ENCODE measurements at places on chromosomes 12 and 14. TPM values are rescaled to one million over a fixed set of nuclear protein-coding genes. Genes with fewer than 3 reads are reported as not detected.

- no peak for DNase-seq
Observed at GRCh38 chr12:98372340-98373024, 142.9 kb upstream of the TMPO start.

ADCK1 gene
- polyA plus RNA-seq = 4.8 TPM

DNA sequence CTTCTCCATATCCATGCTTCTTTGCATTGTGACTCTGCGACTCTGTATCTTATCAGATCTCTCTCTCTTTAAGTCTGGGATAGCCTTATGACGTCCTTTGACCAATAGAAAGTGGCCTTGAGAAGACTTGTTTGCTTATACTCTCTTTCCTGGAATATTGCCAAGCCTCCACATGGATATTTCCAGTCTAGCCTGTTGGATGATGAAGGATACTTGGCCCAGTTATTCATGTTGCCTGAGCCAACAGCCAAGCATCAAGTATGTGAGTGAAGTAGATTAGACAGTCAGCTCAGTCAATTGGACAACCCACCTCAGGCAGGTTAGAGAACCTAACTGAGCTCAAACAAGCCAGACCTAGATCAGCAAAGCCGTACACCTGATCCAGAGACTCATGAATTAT lies 864.2 kb upstream of the MGAT4C start:
- no peak for DNase-seq

DNA sequence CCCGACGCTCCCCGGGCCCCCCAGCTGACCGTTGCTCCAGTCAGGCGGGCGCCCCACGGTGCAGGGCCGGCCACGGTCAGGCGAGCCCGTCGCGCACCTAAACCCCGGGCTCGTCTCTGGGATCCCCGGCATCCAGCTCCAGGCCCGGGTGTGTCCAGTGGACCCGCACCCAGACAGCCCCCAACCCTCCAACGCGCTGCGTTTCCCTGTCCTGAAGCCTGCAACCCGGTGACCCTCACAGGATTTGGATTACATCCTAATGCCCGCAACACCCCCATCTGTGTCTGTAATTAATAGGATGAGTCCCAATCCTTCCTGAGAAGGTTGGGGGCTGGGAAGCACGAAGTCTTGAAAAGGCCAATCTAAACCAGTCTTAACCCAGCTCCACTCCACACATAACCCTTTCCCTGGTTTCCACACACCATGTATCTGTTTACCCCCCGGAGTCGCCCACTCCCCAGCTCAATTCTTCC lies 10.4 kb downstream of the CPNE6 start:
- DNase-seq = no peak

FAR2 gene
- polyA plus RNA-seq = 3.4 TPM

- DNase-seq = no peak
Observed at GRCh38 chr12:90652280-90652679, 302.7 kb downstream of the CCER1 start.

DNA sequence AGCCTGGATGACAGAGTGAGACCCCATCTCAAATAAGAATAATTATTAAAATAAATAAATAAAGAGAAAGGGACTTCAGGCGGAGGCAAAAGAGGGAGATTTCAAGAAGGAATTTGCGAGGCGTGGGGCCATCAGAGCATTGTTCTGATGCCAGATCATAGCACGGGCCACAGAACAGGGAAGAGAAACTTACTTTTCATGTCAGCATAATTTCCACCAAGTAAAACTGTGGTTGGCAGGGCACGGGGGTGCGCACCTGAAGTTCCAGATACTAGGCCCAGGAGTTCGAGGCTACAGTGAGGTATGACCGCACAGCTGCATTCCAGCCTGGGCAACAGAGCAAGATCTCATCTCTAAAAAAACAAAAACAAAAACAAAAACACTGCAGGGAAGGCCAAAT lies 11.0 kb upstream of the PLBD1 start:
- no peak for DNase-seq

FOXN4 gene
- polyA plus RNA-seq = not detected

DNA sequence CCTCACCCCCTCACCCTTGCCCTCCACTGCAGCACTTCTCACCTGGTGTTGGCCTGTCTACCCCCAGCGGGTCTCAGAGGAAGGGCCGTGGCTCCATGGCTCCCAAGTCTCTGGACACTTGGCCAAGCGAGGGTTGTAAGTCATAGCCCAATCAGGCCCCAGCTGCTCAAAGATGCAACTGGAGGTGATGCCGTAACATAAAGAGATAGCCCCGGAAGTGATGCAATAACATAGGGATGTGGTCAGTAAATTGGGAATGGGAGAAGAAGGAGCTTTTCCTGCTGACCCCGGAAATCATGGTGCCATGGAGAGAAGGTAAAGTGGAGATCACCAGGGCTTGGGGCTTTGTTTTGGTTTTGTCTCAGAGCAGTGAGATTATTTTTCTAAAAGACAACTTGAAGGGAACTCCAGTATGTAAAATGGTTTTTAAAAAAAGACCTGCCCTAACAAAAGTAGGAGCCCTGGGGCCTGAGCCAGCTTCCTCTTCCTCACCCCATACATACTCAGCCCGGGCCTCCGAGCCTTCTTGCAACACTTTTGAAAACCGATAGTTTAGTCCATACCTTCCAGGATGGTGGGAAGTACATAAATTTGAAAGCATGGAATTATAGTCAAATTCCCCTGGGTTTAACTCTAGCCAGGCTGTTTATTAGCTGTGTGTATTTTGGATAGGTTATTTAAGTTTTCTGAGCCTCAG lies 212.5 kb downstream of the CRADD start:
- no peak for DNase-seq

- DNase-seq = peak; percentile 46
Observed at GRCh38 chr14:99654235-99654985, 9.5 kb downstream of the HHIPL1 start.

GRCh38 chr12:104544836-104545235 lies 88.1 kb downstream of the CHST11 start:
- no peak for DNase-seq

DNA sequence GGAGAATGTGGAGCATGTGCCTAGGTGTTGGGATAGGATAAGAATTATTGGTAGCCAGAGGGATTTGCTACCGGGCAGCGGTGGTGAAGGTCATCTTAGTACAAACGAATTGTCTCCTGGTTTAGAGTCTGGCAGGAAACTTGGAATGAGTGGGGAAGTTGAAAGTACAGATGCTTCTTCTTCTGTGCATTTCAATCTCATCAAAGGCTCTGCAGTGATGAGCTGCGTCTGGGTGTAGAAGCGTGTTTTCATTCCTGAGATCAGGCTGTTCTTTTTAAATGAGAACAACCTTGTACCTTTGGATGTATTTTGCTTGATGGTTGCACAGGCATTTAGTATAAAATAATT lies 2.1 kb downstream of the WNK1 start:
- DNase-seq = no peak

DNA sequence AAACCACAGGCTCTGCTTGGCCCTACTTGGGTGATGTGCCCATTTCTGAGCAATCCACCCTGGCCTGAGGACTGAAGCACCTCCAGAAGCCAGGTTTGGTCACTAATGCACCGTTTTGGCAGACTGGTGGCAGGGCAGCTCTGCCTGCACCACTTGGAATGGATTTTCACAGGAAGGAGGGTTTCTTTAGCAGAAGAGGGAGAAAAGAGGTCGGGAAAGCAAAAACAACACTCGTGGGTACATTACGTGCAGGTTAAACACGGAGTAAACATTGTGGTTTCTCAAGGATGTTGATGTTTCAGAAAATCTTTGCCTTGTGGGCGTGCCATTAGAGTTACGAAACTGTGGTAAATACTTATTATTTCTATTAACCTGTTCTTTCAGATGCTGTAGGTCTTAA lies 70.8 kb downstream of the KCNA5 start:
- DNase-seq = no peak

CD4 gene
- polyA plus RNA-seq = 24.8 TPM

DNA sequence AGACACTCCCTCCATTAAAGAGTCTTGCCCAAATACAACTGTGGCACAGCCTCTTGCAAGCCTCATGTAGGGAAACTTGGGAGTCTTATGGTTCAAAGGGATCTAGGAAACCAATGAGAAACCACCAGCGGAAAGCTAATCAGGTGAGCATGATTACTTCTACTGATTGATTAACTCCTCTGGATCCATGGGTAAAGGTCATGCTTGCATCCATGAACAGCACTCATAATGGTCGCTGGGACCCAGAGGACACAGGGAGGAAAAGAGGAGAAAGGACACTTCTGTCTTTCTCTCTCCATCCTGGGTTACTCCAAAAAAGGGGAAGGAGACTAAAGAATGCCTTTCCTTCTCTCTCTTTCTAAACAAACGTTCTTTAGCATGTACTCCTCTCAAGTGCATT lies 1397.2 kb downstream of the LRFN5 start:
- no peak for DNase-seq

RERGL gene
- polyA plus RNA-seq = not detected

Data from AG04450 (cell line).